ENCODE measurements at places on chromosomes 5 and 9. TPM values are rescaled to one million over a fixed set of nuclear protein-coding genes. Genes with fewer than 3 reads are reported as not detected.

- no peak overlapping the region for H3K27ac ChIP-seq
- no peak for DNase-seq
- no peaks in the 10 kb centered on the region for H3K27me3 ChIP-seq
Observed at GRCh38 chr5:84564321-84565075, 179.8 kb upstream of the EDIL3 start.

The ANKRD18B gene
- not detected for total RNA-seq

The PPP3R2 gene
- total RNA-seq, result not detected

GRCh38 chr9:84793251-84793650, 123.7 kb downstream of the NTRK2 start:
- H3K4me3 ChIP-seq, result no peak overlapping the region
- no peak overlapping the region for H3K27ac ChIP-seq
- H3K36me3 ChIP-seq, result no peaks in the 10 kb centered on the region
- H3K27me3 ChIP-seq, result no peaks in the 10 kb centered on the region
- no peak for DNase-seq
- no peaks in the 10 kb centered on the region for H3K4me1 ChIP-seq

- DNase-seq, result no peak
- no peaks in the 10 kb centered on the region for H3K27me3 ChIP-seq
- H3K4me3 ChIP-seq, result no peak overlapping the region
- no peaks in the 10 kb centered on the region for H3K4me1 ChIP-seq
- H3K36me3 ChIP-seq, result no peaks in the 10 kb centered on the region
Observed at GRCh38 chr5:53790026-53790425, 229.6 kb downstream of the NDUFS4 start.

GRCh38 chr5:159458217-159458711, 128.0 kb upstream of the IL12B start:
- H3K4me3 ChIP-seq, result no peak overlapping the region
- H3K36me3 ChIP-seq, result no peaks in the 10 kb centered on the region
- peaks cover 11% of the 10 kb centered on the region for H3K4me1 ChIP-seq
- no peaks in the 10 kb centered on the region for H3K27me3 ChIP-seq

DNA sequence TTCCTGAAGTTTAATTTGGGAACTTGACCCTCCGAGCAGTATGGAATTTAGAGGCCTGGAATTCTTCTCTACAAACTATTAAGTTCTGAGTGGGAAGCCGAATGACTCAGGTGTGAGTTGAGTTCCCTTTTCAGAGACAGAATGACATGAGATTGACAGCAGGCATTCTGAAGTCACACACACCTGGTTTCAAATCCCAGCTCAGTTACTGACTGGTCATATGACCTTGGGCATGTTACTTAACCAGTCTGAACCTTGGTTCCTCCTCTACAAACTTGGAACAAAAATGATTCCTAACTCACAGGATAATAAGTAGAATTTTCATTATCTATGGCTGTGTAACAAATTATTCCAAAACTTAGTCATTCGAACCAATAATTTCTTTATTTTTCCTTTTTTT, 45.5 kb upstream of the GPBP1 start:
- peak; percentile 6 for DNase-seq
- no peaks in the 10 kb centered on the region for H3K4me1 ChIP-seq
- no peak overlapping the region for H3K4me3 ChIP-seq

GRCh38 chr5:122053181-122054109, 24.6 kb downstream of the LOX start:
- H3K27ac ChIP-seq, result no peak overlapping the region
- H3K4me3 ChIP-seq, result no peak overlapping the region
- no peak for DNase-seq
- no peaks in the 10 kb centered on the region for H3K27me3 ChIP-seq

- H3K27ac ChIP-seq, result no peak overlapping the region
- no peaks in the 10 kb centered on the region for H3K4me1 ChIP-seq
- no peaks in the 10 kb centered on the region for H3K36me3 ChIP-seq
- H3K27me3 ChIP-seq, result no peaks in the 10 kb centered on the region
Observed at GRCh38 chr5:64458948-64459347, 46.9 kb upstream of the RGS7BP start.

The TAF11L9 gene
- total RNA-seq, result not detected

DNA sequence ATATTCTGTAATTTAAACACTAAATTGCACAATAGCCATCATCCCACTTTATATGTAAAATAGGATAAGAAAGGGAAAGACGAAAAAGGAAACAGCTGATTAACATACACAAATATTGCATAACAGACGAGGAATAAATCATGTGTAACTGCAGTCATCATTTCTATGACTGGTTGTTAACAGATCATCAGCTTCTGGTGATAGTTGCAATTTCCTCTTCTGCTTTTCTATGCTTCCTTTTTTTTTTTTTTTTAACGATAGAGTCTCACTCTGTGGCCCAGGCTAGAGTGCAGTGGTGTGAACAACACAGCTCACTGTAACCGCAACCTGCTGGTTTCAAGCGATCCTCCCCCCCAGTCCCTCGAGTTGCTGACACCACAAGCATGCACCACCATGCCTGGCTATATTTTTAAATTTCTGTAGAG, 22.5 kb upstream of the JAKMIP2 start:
- H3K4me1 ChIP-seq, result no peaks in the 10 kb centered on the region
- H3K27ac ChIP-seq, result no peak overlapping the region
- H3K36me3 ChIP-seq, result no peaks in the 10 kb centered on the region

- DNase-seq, result peak; percentile 86
- peaks cover 7% of the 10 kb centered on the region for H3K36me3 ChIP-seq
- H3K27me3 ChIP-seq, result no peaks in the 10 kb centered on the region
- H3K27ac ChIP-seq, result peak overlapping the region; percentile 76
- H3K4me3 ChIP-seq, result peak overlapping the region; percentile 82
Observed at GRCh38 chr5:176647843-176648473, 674 bp downstream of the TSPAN17 start.

DNA sequence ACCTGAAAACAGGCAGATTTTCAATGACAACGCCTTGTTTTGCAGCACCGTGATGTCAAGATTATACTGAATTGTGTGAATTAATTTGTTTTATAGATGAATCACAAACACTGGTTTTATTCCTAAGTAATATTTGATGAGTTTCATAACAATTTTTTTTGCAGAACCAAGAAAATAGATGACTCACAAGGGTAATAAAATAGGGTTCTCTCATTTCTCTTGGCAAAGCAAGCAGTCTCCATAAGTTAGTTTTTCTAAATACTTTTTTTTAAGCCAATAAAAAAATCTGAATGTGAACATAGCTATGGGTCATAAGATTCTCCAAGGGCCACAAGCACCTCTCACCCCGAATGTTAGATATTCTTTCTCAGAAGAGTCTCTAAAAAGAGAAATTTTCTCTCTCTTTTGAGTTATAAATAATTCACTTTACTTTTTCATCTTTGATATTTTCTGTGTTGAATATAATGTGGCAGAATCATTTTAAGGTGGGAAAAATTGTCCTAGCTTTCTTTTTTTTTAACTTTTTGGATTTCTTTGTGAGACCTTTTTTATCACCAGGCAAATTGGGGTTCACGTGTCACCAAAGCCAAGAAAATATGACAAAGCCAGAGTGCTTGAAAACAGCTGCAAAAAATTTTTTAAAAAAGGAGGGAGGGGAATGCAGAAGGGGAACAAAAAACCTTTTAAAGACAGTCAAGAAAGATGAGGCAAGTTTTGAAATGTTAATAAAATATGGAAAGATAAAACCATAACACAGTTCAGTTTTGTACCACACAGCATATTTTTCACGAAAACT, 174.6 kb upstream of the DAPK1 start:
- no peaks in the 10 kb centered on the region for H3K36me3 ChIP-seq
- no peak overlapping the region for H3K4me3 ChIP-seq
- no peak for DNase-seq
- no peaks in the 10 kb centered on the region for H3K27me3 ChIP-seq
- peaks cover 3% of the 10 kb centered on the region for H3K4me1 ChIP-seq

GRCh38 chr9:125966959-125967711, 220.0 kb downstream of the PBX3 start:
- peaks cover 11% of the 10 kb centered on the region for H3K4me1 ChIP-seq
- no peaks in the 10 kb centered on the region for H3K27me3 ChIP-seq
- H3K27ac ChIP-seq, result no peak overlapping the region
- no peak overlapping the region for H3K4me3 ChIP-seq
- DNase-seq, result no peak
- H3K36me3 ChIP-seq, result peaks cover 40% of the 10 kb centered on the region

The LEAP2 gene
- 2.3 TPM for total RNA-seq

DNA sequence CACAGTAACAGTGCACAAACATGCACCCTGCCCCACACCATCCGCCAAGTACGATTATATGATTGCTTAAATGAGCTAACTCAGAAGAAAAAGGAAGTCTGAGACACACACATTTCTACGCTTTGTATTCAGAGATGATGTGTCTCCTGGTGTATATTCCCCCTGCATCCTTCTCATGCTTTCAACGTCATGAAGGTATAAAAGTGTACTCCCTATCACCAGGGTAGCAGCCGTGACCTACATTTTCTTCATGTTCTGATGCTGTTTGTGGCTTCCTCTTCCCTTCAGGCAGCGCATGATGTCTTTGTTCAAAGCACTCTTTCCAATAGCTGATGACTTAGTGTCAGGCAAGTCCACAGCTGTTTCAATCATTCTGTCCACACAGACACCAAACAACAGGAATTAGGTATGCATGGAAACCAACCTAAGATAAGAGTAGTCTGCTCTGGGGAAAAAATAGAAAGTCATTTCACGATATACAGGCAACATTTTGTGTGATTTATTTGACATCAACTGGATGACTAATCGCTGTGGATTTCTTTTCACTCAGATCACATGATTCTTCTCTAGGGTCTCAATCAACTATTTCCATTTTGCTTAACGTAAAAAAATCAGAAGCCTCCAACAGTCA, 269.4 kb upstream of the PTGER4 start:
- no peak overlapping the region for H3K4me3 ChIP-seq
- no peaks in the 10 kb centered on the region for H3K27me3 ChIP-seq
- no peaks in the 10 kb centered on the region for H3K36me3 ChIP-seq
- H3K4me1 ChIP-seq, result peaks cover 6% of the 10 kb centered on the region

DNA sequence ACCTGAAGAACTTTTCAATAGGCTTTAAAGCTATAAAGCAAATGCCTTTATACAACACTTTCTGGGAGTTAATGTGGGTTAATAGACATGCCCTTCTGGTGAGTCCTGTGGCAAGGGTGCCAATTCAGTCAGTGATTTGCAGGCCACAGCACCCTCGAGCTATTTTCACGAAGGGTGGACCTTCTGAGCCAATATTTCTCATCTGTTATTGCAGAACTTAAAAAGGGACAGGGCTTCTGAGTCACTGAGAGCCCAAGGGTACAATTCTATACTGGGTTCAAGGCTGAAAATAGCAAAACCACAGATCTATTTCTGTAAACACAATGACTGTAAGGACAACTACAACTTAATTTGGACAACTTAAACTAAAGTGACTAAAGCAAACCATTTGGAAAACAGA, 92.8 kb downstream of the GABRG2 start:
- DNase-seq, result no peak
- no peaks in the 10 kb centered on the region for H3K36me3 ChIP-seq
